ENCODE measurements at places on chromosomes 16 and 17. TPM values are rescaled to one million over a fixed set of nuclear protein-coding genes. Genes with fewer than 3 reads are reported as not detected.

DNA sequence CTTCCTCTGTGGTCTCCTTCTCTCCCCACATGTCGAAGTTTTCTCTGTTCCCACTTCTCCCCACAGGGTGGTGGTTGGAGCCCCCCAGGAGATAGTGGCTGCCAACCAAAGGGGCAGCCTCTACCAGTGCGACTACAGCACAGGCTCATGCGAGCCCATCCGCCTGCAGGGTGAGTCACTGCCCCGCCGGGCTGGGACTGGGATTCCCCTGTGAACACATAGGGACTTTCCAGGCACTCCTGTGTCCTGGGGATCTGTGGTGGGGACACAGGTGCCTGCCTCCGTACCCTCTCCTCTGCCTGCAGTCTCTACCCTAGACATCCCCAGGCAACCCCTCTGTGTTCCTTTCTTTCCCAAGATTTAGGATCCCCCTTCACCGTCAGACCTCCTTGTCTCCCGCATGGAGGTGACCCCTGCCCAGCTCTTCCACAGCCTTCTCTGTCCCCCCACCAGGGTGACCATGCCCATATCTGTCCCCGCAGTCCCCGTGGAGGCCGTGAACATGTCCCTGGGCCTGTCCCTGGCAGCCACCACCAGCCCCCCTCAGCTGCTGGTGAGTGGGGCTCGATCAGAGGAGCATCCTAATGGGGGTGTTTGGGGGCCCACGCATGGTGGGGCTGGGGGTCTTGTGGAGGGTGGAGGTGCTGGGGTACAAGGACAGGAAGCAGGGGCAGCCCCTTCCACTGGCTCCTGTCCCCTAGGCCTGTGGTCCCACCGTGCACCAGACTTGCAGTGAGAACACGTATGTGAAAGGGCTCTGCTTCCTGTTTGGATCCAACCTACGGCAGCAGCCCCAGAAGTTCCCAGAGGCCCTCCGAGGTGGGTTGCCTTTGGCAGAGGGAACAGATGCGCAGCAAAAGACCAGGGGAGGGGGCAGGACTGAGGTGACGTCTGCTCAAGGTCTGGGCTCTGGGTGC, 5.8 kb downstream of the ITGAM start:
- no peak for DNase-seq

GRCh38 chr16:169014-169413, 3.2 kb downstream of the HBM start:
- DNase-seq = no peak

GRCh38 chr16:2469399-2470233, 1.5 kb upstream of the NTN3 start:
- DNase-seq = no peak

DNA sequence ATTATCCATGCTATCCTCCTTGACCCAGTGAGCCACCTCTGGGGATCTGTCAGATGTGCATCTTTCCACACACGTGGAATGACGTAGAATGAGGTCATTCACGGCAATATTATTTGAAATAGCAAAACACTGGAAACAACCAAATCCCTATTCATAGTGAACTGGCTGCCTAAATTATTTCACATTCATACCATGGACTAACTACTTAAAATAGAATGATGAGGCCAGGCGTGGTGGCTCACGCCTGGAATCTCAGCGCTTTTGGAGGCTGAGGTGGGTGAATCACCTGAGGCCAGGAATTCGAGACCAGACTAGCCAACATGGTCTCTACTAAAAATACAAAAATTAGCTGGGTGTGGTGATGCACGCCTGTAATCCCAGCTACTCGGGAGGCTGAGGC, 75.5 kb downstream of the RAP1GAP2 start:
- DNase-seq = no peak

- DNase-seq = no peak
Measured at GRCh38 chr17:19492141-19492540, 41.5 kb upstream of the SLC47A1 start.

DNA sequence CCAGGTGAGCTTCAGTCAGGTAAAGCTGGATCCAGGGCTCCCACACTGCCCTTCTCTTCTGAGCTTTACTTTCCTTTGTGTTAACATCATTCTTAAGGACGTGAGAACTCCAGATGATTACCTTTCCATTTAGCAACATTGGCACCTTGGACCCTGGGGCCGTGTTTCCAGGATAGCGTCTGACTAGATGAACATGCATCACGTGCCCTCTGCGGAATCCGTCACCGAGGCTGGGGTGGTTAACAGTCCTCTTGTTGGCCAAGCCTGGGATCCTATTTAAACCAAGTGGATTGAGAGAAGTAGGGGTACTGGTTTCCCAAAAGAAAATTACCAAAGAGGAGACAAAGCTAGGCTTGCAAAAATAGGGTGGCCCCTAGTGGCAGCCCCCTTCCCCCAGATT, 3.9 kb upstream of the LAT start:
- no peak for DNase-seq

- DNase-seq = no peak
Measured at GRCh38 chr17:9162275-9162985, 141.1 kb downstream of the NTN1 start.

GRCh38 chr16:53849994-53850393, 146.0 kb downstream of the FTO start:
- DNase-seq = no peak

DNA sequence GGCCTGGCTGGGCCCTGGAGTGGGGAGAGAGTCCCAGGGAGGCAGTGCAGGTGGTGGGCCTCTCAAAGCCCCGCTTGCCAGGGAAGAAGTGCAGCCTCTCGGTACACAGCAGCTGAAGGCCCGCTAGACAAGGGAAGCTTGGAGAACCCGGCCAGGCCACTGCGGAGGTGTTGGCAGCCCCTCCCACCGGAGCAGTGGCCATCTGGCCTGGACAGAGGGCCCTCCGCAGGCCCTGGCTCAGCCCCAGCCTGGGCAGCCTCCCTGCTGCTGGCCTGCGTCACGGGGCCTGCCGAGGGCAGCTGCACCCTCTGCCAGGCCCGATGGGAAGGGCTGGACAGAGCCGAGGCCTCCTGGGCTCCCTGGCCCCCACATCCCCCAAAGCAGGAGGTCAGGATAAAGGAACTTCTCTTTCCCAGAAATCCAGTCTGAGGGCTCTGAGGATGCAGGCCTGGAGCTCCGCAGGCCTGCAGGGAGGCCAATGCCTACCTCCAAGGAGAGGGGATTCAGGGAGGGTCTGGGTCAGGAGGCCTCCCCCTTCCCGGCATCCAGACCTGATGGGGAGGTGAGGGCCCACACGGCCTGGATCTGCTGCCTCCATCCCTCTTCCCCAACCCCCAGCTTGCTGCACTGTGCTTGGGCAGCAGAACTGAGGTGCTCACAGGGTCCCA, 4.3 kb downstream of the SPPL2C start:
- no peak for DNase-seq

- no peak for DNase-seq
Measured at GRCh38 chr17:19558946-19559345, 25.3 kb downstream of the SLC47A1 start.

- no peak for DNase-seq
Measured at GRCh38 chr17:44807093-44807816, 22.8 kb downstream of the GJC1 start.

DNA sequence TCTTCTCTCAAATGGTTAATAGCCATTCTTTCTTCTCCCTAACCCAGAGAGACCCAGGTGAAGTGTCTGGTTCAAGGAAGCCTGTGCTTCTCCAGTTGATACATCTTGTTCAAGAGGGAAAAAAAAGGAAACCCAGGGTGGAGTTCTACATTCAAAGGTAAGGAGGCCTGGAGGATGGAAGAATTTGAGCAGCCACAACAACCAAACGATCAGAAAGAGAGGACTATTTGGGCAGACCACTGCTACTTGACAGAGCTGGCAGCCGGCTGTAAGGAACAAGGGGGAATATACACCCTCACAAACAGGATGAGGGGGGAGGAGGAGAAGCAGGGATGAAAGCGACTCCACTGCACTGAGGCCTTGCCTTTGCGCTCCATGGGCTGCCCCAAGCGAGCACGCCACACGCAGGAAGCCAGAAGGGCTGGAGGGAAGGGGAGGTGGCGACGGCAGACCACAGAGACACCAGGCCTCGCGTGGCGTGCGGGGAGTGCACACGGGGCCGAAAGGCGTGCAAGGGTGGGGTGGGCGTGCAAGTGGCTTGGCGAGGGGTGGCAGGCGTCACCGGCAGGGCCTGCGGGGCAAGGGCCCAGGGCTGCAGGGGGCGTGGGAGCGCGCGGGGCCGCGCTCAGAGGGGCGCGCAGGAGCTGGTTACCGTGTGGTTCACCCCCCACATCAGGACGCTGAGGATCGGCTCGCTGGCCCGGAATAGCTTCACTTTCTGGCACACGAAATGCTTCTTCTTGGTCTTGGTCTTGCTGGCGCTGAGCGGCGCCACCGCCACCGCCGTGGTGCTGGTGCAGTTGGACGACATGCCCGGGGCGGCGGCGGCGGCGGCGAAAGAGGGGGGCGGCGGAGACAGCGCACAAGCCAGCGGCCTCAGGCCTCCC, 499 bp downstream of the PIP4K2B start:
- DNase-seq = no peak

DNA sequence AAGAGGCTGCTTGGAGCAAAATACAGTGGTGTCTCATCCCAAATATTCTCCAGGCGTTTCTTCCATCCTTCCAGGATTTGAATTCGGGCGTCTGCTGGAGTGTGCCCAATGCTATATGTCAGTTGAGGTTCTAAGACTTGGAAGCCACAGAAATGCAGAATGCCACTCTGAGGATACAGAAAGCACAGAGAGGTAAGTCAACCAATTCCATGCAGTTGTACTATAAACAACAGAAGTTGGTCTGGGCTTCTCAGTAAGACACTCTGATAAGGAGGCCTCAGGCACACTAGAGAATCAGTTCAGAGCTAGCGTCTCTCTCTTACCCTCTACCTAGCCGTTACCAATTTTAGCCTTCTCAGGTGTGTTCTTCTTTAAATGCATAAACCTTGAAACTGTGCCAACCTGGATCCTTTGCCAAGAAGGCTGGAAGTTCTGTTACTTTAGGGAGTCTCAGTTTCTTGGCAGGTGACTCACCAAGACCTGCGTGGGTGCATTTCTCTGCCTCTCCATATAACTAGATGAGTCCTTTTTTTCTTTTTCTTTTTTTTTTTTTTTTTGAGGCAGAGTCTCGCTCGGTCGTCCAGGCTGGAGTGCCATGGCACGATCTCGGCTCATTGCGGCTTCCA, 15.1 kb downstream of the NQO1 start:
- no peak for DNase-seq

The ACSM3 gene
- total RNA-seq = 14.0 TPM

The CCL4L2 gene
- not detected for total RNA-seq

The CES4A gene
- total RNA-seq = 0.59 TPM

Data from pulmonary artery endothelial cell (primary cell).